ENCODE measurements at places on chromosomes 7 and 10. TPM values are rescaled to one million over a fixed set of nuclear protein-coding genes. Genes with fewer than 3 reads are reported as not detected.

Gene ATG9B
- total RNA-seq = not detected

DNA sequence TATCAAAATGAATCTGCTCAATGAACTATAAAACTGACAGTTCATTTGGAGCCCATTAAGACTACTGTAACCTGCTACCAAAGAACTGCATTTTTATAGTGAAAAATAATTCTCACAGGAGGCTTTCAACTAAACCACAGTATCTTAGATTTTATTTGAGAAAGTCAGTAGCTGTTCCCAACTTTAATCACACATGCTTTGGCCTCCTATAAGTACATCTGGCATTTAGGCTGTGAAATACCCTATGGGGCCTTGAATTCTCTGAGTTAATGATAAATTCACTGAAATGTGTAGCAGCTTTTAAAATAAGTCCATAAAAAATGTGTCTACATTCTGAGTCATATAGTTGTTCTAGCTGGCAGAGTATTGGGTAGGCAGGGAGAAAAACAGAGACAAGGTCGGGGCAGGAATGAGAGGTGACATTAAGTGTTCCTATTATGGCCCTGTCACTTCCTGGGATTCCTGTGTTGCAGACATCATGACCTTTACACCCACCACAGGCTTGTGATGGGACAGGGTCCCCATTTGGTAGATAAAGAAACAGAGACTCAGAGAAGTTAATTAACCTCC lies 588.8 kb downstream of the REEP3 start:
- DNase-seq = no peak

DNA sequence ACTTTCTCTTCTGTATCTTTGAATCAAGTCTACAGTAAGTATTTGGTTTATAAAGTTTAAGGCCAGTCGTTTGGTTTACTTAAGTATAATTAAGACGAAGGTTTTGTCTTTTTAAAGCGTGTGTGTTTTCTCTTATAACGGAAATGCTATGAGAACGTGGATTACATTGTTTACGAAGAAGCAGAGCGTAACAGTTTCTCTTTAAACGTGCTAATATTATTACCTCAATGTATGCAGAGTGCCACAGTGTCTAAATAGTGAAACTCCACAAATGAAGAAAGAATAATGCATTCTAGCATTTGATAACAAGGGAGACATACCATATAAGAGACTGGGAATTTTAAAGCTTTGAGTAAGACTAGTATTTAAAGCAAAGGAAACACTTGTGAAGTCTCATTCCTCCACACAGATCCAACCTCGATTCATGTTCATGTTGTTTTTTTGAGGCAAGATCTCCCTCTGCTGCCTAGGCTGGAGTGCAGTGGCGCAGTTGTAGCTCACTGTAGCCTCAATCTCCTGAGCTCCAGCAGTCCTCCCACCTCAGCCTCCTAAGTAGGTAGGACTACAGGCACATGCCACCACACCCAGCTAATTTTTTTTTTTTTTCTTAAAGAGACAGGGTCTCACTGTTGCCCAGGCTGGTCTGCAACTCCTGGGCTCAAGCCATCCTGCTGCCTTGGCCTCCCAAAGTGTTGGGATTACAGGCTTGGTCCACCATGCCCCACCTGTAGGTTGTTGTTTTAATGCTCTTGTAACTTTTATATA lies 75.1 kb downstream of the ANKRD61 start:
- DNase-seq = peak; percentile 46

DNA sequence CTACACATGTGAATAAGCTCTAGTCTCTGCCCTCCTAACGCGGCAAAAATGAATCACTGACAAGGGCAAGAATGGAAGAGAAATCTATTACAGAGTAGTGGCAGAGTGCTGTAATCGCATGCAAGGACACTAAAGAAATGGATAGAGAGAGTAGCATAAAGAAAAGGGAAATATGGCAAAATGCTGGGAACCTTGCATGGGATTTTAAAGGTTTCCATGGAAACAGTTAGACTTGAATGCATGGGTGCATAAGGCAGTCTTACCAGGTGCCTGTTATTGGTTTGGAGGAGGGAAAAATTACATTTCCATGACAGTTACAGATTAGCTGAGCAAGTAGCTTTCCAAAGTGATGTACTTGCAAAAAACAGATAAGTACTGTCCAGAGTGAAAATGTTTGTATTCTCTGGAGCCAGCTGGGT lies 233.4 kb downstream of the PTN start:
- no peak for DNase-seq

Gene FBXO24
- total RNA-seq = not detected

GRCh38 chr7:147563669-147564068 lies 1026.9 kb upstream of the C7orf33 start:
- DNase-seq = no peak

All from aorta (tissue), 5 donors.